ENCODE measurements at places on chromosomes 1 and 21.

- no peak for DNase-seq
Measured at GRCh38 chr1:21277180-21277579, 13.1 kb downstream of the ECE1 start.

DNA sequence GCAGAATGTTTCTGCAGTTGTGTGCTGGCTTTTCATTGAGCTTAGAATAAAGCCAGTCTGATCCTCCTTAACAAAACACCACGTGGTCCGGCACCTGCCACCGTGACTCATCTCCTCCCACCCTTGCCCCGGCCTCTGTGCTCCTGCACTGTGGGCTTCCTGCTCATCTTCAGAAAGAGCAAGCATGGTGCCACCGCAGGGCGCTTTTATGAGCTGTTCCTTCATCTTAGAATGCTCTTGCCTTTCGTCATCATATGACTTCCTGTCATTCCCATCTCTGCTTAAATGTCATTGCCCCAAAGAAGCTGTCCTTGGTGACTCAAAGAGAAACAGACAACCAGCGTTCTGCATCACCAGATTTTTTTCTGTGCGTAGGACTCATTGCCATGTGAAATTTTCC is 117.8 kb downstream of the HHAT start:
- DNase-seq = peak; percentile 57

DNA sequence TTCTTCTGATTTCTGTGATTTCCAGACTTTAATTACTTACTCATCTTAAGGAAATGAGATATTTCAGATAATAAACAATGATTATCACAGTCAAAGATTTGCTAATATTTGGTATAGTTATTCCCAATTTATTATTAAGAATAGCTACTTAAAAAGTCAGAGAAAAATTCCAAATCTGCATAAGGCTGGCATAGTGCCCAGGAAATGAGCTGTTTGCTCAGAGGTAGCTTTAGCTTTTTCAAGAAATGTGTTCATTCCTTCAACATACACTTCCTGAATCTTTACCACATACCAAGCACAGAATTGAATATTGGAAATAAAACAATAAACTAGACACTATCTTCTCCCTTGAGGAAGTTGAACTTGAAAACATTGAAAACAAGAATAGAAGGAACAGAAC is 44.3 kb upstream of the KCNK1 start:
- DNase-seq = no peak

- no peak for DNase-seq
Measured at GRCh38 chr1:88302843-88303486, 381.1 kb upstream of the PKN2 start.

DNA sequence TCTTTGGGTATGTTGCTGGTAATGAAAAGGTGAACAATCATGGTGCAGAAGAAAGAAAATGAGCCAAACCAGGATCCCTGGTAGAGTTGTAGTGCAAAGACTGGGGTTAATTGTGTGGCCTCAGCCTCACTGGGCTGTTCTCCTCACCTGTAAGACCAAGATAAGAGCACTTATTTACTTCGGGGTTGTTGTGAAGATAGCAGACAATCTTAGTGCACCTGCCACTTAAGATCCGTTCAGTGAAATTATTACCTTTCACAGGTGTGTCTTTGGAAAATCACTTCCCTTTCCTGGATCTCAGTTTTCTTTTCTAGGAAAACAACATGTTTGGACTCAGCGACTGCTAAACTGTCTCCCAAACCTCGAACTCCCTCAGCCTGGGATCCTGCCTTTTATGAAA is 1.3 kb upstream of the FGGY start:
- no peak for DNase-seq

DNA sequence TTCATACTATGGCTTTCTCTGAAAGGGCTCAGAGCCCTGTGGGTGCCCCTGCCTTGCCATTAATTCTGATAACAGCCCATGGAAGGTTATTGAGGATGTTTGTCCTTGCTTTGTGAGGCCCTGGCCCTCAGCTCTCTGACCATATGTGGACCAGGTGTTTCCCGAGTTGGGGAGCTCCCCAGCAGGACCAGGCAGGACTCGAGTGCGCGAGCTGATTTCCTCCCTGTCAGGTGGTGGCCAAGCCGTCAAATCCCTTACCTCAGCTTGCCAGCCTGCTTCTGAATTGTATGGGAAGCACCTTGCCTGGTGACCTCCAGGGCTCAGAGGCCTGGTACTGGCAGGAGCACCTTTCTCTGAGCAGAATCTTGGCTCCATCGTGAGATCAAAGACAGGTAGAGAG is 17.9 kb upstream of the SDE2 start:
- DNase-seq = no peak

GRCh38 chr1:178877896-178878295 is 7.0 kb upstream of the ANGPTL1 start:
- no peak for DNase-seq

- DNase-seq = no peak
Measured at GRCh38 chr1:214414691-214415090, 133.7 kb downstream of the SMYD2 start.

DNA sequence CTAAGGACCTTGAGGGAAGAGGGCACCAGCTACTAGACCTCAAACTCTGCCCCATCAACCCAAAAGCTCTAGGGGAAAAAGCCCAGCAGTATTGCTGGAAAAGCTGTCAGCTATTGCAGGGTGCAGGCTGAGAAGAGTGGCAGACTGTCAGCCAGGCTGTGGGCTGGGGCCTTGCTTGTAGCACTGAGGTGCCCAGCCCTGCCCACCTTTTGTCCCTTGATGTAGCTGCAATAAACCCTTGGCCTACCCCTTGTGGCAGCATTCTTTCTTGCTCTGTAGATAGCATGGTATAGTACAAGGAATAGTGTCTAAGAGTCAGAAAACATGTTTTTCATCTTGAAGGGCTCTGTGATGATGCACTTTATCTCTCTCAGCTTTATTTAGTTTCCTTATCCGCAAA is 39.4 kb downstream of the CDC14A start:
- no peak for DNase-seq

- no peak for DNase-seq
Measured at GRCh38 chr21:42250422-42251403, 31.8 kb downstream of the ABCG1 start.

DNA sequence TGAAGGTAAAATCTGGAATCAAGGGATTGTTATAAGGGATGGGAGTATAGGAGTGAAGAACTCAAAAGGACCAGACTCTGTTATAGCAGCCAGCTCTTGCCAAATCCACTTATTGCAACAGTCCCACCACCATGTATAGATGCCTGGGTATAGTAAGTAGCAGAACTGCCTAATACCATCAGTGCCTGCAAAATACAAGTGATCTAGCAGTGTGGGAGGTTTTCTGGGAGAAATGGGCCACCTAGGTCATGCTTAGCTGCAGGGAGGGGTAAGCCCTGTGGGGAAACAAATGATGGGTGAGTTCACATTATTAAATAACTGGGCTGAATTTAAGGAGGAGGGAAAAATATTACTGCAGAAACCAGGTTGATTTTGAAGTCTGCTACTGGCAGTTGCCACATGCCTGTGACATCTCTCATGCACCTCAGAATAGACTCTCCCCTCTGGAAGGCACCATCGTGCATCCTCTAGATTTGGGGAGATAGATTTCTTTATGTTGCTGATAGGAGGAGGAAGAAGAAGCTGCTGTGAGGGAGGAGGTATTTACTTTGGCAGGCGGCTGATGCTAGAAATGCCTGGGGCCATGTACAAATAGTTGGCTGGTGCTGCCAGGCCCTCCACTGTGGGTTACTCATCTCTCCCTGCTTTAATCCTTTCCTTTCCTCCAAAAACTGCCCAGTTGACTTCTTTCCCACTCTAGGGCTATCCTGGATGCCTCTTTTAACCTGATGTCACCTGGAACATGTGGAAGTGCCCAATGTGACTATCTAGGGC is 27.5 kb downstream of the HLX start:
- DNase-seq = no peak

All from stimulated activated CD8-positive, alpha-beta memory T cell treated with anti-CD3 and anti-CD28 coated beads, Interleukin-7, amount 100 ng/mL, for 24 hours (primary cell).